Neuronal stem cell (in vitro differentiated cells): ENCODE measurements at places on chromosomes 7 and 10.

DNA sequence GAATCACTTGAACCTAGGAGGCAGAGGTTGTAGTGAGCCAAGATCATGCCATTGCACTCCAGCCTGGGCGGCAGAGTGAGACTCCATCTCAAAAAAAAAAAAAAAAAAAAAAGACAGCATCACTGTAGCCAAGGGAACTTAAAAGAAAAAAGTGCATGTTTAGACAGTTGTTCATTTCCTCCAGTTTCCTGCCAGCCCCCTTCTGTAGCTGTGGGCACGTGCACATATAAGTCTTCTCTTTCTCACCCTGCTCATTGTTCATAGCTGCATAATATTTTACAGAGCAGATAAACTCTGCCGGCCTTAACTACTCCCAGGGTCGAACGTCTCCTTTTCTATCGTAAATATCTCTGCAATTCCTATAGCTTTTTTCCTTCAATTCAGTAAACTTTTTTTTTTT lies 132.6 kb downstream of the LHPP start:
- H3K4me1 ChIP-seq = no peaks in the 10 kb centered on the region
- no peaks in the 10 kb centered on the region for H3K36me3 ChIP-seq
- H3K27ac ChIP-seq = no peak overlapping the region
- DNase-seq = no peak
- no peak overlapping the region for H3K4me3 ChIP-seq

GRCh38 chr10:86292462-86293395 lies 73.9 kb downstream of the GRID1 start:
- no peaks in the 10 kb centered on the region for H3K27me3 ChIP-seq
- H3K27ac ChIP-seq = no peak overlapping the region
- no peak for DNase-seq
- no peaks in the 10 kb centered on the region for H3K4me1 ChIP-seq
- H3K36me3 ChIP-seq = no peaks in the 10 kb centered on the region

- H3K4me1 ChIP-seq = no peaks in the 10 kb centered on the region
- no peaks in the 10 kb centered on the region for H3K36me3 ChIP-seq
- no peaks in the 10 kb centered on the region for H3K27me3 ChIP-seq
- H3K4me3 ChIP-seq = no peak overlapping the region
- H3K27ac ChIP-seq = no peak overlapping the region
- no peak for DNase-seq
Measured at GRCh38 chr10:88281592-88282347, 301.3 kb downstream of the RNLS start.

DNA sequence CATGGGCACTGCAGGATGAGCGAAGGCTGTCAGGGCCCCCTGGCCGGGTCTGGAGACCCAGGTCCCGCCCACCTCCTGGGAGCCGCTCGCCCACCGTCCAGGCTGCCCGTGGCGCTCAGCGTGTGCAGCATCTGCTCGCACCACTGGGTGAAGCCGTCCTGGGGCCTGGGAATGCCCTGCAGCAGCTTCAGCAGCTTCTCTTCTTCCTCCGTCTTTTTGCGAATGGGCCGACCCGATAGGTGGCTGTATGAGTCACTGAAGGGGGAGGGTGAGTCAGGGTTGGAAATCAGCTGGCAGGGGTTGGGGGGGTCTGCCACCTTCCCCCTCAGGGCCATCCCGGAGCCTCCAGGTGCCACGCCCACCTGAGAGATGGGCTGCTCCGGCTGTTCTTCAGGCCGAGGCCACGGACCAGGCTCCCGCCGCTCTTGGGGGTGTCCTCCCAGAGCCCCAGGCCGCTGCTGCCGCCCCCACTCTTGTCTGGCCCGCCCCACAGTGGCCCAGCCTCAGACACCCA lies 8.7 kb downstream of the GNB2 start:
- no peak overlapping the region for H3K27ac ChIP-seq
- H3K36me3 ChIP-seq = peaks cover 68% of the 10 kb centered on the region
- no peak overlapping the region for H3K4me3 ChIP-seq
- no peak for DNase-seq
- H3K4me1 ChIP-seq = peaks cover 2% of the 10 kb centered on the region

DNA sequence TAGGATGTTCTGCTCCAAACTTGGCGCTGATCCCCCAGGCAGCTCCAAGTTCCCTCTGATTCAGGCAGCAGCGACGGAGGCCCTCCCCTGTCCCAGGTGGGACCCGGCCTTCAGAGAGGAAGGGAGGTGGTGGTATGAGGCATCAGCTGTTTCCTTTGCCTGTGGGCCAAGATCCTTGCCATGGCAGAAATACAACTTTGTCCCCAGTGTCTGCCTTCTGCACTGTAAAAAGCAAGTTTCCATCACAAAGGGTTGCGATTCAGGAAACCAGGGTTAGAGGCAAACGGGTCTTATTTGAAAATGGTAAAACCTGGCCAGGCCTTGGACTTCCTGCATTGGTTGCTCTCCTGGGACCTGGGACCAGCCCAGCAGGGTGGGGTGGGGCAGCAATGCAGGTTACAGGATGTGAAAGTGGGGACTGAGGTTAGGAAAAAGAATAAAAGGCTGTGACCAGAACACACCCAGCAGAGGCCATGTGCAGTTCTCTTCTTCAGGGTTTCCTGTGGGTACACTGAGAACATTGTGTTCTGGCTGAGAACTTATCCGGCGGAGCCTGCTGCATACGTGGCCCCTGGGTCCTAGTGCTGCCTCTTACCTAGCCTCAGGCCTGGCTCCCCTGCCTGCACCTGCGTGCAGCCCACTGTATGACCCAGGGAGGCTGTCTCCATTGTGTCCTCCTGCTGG lies 25.1 kb upstream of the DDIT4 start:
- H3K27ac ChIP-seq = no peak overlapping the region
- peak overlapping the region; percentile 39 for H3K4me3 ChIP-seq
- H3K27me3 ChIP-seq = no peaks in the 10 kb centered on the region
- H3K4me1 ChIP-seq = peaks cover 16% of the 10 kb centered on the region

GRCh38 chr7:74718336-74718735 lies 55.5 kb upstream of the NCF1 start:
- no peaks in the 10 kb centered on the region for H3K4me1 ChIP-seq
- H3K4me3 ChIP-seq = no peak overlapping the region
- no peak overlapping the region for H3K27ac ChIP-seq
- no peak for DNase-seq
- peaks cover 99% of the 10 kb centered on the region for H3K36me3 ChIP-seq

DNA sequence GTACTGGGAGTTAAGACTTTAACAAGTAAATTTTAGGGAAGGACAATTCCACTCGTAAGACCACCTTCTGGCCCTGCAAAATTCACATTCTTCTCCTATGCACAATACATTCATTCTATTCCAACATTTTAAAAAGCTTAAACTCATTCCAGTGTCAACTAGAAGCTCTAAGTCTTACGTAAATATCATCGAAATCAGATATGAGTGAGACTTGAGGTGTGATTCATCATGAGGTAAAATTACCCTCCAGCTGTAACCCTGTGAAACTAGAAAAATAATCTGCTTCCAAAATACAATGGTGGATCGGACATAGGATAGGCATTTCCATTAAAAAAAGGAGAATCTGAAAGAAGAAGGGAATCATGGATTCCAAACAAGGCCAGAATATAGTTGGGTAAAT lies 370.3 kb downstream of the CDC14C start:
- no peak overlapping the region for H3K27ac ChIP-seq
- no peaks in the 10 kb centered on the region for H3K36me3 ChIP-seq
- no peak for DNase-seq
- no peaks in the 10 kb centered on the region for H3K4me1 ChIP-seq
- H3K4me3 ChIP-seq = no peak overlapping the region

GRCh38 chr10:50575477-50576244 lies 48.1 kb downstream of the SGMS1 start:
- H3K4me3 ChIP-seq = no peak overlapping the region
- no peak for DNase-seq
- H3K36me3 ChIP-seq = no peaks in the 10 kb centered on the region
- no peaks in the 10 kb centered on the region for H3K27me3 ChIP-seq
- no peak overlapping the region for H3K27ac ChIP-seq

DNA sequence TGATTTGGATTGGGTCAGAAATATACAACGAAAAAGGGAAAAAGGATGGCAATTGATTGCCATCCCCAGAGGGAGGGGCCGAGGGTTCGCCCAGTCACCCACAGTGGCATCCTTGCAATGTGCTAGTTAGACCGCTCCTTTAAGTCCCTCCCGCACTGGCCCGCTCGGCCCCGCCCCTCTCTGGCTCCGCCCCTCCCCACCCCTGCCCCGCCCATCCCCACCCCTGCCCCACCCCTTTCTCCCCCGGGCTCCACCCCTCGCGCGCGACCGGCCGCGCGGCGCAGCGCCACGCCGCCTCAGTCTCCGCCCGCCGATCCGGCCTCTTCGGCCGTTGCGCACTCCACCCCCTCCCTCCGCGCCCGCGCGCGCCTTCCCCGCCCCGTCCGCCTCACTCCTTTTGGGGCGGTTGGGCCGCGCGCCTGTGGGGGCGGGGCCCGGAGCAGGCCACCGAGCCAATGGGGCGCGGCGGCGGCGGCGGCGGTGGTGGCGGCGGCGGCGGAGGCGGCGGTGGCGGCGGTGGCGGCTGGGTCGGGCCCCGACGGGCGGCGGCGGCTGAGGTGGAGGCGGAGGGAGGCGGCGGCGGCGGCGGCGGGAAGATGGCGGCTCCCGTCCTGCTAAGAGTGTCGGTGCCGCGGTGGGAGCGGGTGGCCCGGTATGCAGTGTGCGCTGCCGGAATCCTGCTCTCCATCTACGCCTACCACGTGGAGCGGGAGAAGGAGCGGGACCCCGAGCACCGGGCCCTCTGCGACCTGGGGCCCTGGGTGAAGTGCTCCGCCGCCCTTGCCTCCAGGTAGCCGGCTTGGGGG lies at the start of gene VKORC1L1:
Gene VKORC1L1, plus strand, starts transcription at position 299 of the 806 bp plus-strand sequence. Its CDS starts 298 bp downstream, at position 597.
- DNase-seq = peak; percentile 92
- H3K36me3 ChIP-seq = no peaks in the 10 kb centered on the region
- no peaks in the 10 kb centered on the region for H3K4me1 ChIP-seq
- no peaks in the 10 kb centered on the region for H3K27me3 ChIP-seq
- peak within 1 kb of the TSS; percentile 75 for H3K4me3 ChIP-seq

GRCh38 chr10:65320236-65321026 lies 1605.4 kb upstream of the LRRTM3 start:
- H3K27ac ChIP-seq = no peak overlapping the region
- no peaks in the 10 kb centered on the region for H3K36me3 ChIP-seq
- no peaks in the 10 kb centered on the region for H3K4me1 ChIP-seq
- DNase-seq = no peak

DNA sequence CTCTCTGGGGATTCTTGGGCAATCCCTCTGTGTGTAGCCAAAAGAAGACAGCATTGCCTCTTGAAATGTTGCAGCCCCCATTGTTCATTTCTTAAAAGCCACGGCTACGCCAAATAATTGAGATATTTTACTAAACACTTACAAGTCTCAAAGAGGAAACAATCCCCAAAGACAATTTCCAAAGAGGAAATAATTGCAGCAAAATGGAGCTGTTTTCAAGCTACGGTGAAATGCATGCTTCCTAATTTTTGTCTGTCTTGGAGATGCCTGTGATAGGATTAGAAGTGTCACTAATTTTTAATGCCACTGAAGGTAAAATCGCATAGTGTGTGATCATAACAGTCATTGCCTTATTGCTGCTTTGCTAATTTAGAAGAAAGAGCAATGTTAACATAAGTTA lies 72.9 kb upstream of the NAMPT start:
- no peak overlapping the region for H3K4me3 ChIP-seq
- no peaks in the 10 kb centered on the region for H3K27me3 ChIP-seq
- no peaks in the 10 kb centered on the region for H3K36me3 ChIP-seq

GRCh38 chr7:100372256-100372655 lies 1.0 kb upstream of the PILRA start:
- no peak overlapping the region for H3K4me3 ChIP-seq
- H3K4me1 ChIP-seq = peaks cover 16% of the 10 kb centered on the region
- H3K27me3 ChIP-seq = no peaks in the 10 kb centered on the region
- no peak for DNase-seq
- peaks cover 14% of the 10 kb centered on the region for H3K36me3 ChIP-seq
- no peak overlapping the region for H3K27ac ChIP-seq
